ENCODE measurements at places on chromosomes 6 and 20.
A peak's percentile ranks its signal among the peaks of the same experiment; 100 is the strongest.

DNA sequence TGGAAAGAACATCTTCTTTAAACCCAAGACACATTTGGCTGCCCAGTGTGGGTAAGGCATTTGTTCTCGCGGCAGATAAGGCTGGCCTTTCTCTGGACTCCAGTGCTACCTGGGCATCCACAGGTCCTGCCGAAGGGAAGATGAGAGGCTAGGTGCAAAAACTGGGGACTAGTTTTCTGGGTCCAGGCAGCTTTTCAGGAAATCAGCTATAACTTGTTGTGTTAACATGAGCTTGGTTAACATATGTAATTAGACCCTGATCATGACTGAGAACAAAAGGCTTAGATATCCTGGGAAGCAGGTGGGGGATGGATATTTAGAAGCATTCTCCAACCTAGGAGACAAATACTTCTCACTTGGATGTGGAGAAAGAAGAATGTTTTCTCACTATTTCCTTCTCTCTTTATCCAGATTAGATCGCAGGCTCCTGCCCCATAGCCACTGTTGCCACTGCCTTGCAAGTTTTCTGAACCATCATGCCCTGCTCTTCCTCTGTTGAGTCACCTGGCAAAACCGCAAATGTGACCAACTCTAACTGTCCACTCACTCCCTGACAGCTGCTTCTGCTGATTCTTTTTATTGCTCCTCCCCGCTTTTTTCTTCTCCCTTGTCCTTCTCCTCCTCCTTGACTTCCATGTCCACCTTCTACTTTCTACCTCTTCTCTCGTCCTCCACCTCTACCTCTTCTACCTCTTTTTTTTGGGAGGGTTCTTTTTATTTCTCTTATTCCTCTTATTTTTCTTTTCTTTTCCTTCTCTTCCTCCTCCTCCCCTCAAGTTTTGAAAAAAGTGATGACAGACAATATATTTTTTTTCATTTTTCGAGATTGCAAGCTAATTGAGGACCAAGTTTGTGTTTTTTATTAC is 258.1 kb downstream of the UTRN start:
- no peak for DNase-seq

- DNase-seq: peak; percentile 52
Observed at GRCh38 chr20:20864351-20865096, 152.1 kb upstream of the RALGAPA2 start.

GRCh38 chr6:7649037-7649810 is 59.2 kb downstream of the SNRNP48 start:
- no peak for DNase-seq

DNA sequence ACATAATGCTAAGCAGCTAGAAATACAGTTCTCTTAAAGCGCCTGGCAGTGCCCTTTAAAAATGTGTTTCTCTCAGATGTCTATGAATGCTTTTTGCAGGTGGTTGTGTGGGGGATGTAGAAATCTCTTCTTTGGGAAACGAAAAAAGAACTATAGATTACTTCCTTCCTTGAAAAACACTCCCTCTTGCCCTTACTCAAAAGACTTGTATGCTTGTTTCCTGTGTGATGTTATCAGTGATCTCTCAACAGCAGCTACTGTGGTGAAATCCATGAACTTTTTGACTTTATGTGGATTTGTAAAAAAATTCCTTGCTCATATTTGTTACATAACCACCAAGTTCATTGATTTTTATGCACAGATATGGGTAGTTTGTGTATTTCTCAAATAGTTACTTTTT is 916.5 kb downstream of the QKI start:
- DNase-seq: no peak

- DNase-seq: peak; percentile 6
Observed at GRCh38 chr6:87066449-87067333, 28.2 kb downstream of the CGA start.

DNA sequence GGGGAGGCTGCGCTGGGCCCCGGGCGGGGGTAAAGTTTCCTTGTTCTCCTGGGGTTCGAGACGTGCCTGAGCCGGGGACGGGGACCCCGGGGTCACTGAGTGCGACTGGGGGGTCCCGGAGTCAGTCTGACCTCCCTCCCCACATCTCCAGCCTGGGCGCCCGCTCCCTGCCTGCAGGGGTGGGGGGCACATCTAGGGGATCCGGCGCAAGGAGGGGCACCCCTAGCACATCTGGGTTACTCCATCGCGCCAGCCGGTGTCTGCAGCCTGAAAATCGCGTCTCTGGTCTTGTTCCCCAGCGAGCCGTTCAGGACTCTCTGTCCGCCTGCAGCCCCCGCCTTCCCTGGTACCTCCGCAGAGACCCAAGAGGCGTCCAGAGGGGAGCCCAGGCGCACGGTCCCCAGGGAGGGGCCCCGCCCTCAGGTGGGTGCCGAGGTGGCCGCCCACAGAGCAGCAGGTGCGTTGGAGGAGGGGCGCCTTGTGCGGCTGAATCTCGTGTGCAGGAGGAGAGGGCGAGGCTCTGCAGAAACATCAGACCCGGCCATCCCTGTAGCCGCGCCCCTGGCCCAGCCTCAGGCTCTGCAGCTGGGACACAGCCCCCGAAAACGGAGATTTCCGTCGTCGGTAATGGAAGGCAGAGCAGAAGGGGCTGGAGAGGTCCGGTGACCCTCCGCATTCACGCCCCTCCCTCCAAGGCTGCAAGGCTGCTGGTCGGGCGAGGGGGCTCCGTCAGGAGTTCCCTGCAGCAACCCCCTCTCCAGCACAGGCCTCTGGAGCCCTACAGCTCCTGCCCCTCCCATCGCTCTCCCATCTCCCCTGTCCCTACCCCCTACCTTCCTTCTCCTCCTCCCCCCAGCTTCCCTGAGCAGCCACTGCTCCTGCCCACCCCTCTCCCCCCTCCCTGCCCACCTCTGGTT is 628 bp upstream of the CHRNA4 start:
- DNase-seq: no peak

- no peak for DNase-seq
Observed at GRCh38 chr20:37378785-37379598, 33.1 kb downstream of the SRC start.

All from NCI-H1092 (cell line).